ENCODE measurements at places on chromosomes 1 and 21. TPM values are rescaled to one million over a fixed set of nuclear protein-coding genes. Genes with fewer than 3 reads are reported as not detected.

DNA sequence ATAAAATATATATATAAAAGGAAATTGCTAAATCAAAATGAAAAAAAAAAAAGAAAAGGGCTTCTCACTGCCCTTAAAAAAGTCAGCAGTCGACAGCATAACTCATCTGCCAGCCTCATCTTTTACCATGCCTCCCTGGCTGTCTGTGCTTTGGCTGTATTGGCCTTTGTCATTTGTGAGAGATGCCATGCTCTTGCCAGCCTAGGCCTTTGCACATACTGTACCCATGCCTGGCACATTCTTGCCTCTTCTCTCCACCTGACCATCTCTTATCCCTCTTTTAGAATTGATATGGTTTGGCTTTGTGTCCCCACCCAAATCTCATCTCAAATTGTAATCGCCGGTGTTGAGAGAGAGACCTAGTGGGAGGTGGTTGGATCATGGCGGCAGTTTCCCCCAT lies 37.1 kb downstream of the DIRAS3 start:
- no peak for DNase-seq

AMY1A gene
- polyA plus RNA-seq = not detected

DNA sequence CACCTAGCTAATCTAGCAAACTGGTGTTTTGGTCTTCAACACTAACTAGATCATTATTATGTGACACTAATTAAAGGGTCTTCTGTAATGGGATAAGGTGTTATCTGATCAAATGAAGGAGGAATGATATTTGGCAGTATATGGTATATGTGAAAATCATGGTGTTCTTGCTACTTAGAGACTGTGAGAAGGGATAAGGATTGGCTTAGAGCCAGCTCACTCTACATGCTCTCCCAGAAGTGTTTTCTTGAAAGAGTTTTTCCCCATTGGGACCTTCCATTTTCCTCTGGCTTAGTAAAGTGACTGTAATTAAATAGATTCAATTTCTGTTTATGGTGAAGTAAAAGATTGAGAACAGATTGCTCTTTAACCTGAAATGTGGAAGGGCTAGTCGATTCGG lies 71.2 kb upstream of the RGL1 start:
- DNase-seq = peak; percentile 59

- no peak for DNase-seq
Observed at GRCh38 chr1:224694969-224695368, 78.9 kb downstream of the CNIH3 start.

DNA sequence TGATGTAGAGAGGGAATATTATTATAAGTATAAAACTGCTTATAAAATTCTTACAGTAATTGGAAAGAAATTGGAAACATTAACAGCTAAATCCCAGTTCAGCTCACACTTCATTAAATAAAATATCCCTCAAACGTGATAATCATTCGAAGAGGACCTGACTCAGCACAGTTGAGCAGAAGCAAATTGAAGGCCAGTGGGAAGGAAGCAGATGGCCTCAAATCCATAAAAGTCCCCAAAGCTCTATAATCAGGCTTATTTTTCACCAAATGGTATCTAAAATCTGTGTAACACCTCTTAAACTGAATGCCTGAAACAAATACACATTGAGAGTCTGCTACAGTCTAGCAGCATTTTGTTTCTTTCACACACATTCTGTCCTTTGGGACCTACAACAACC lies 106.8 kb downstream of the TENT5C start:
- peak; percentile 22 for DNase-seq

ARHGEF11 gene
- polyA plus RNA-seq = 22.0 TPM

MASP2 gene
- 2.7 TPM for polyA plus RNA-seq

DNA sequence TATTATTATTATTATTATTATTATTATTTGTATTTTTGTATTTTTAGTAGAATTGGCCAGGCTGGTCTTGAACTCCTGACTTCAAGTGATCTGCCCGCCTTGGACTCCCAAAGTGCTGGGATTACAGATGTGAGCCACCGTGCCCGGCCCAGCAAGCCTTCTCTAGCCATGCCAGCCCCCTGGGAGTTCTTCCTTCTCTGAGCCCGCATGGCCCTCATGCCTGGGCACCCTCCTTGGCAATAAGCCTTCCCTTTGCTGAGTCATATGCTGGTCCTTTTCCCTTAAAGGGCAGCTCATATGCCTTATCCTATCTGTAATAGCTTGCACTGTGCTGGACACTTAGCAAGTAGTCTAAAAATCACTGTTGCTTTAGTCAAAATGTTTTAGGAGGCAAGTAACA lies 8.5 kb upstream of the NBL1 start:
- DNase-seq = no peak

LCE1D gene
- not detected for polyA plus RNA-seq

S100A7 gene
- polyA plus RNA-seq = not detected

DNA sequence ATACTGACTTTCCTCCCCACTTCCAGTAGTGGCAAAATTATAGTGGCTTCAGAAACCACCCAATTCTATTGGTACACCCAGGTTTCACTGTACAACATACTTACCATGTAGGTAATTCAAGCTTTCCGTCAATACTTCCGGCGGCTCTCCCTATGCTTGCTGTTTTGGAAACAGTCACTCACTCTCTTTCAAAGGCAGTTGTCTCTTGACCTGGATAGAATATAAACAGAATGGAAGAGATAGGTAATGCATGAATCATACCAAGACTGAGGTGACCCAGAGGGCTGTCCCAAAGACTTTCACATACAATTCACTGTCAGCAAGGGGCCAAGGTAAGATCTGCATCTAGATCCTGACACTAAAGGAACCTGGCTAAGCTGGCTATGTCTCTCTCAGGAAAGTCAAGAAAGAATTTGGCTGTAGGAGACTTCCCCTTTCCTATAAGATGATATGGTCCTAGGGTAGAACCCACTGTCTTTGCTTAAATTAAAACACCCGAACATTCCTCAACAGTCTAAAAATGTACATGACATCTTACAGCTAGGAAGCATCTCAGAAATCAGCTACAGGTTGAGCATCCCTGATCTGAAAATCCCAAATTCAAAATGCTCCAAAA lies 59.6 kb downstream of the LUZP1 start:
- no peak for DNase-seq

DNA sequence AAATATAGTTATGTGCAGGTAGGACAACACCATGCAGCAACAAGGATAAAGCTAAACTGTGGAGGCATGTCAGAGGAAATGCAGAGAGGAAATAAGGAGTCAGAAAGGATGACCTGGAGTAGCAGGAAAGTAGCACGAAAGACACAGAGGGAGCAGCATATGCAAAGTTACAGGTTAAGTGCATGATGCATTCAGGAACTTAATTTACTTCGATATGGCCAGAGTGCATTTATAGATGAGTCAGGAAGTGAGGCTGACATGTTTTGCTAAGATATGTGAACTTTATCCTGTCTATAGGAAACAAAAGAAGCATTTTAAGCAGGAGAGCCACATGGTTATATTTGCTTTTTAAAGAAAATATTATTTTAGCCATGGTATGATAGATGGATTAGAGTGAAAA lies 15.4 kb upstream of the MUTYH start:
- no peak for DNase-seq

COA6 gene
- 28.4 TPM for polyA plus RNA-seq

- no peak for DNase-seq
Observed at GRCh38 chr1:22607154-22607553, 29.3 kb upstream of the C1QA start.

ESRRG gene
- 19.4 TPM for polyA plus RNA-seq

- DNase-seq = peak; percentile 16
Observed at GRCh38 chr1:36034692-36035091, 49.2 kb upstream of the TEKT2 start.

OR6N1 gene
- polyA plus RNA-seq = not detected

DNA sequence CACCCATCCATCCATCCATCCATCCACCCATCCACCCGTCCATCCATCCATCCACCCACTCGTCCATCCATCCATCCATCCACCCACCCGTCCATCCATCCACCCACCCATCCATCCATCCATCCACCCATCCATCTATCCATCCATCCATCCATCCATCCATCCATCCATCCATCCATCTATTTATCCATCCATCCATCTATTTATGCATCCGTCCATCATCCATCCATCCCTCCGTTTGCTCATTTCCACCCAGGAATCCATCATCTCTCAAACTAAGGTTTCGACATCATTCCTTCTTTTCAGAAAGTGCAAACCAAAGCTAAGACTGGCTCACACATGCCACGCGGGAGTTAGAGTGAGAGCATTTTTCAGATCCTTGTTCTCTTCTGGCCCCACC lies 52.8 kb upstream of the POFUT2 start:
- DNase-seq = no peak

DNA sequence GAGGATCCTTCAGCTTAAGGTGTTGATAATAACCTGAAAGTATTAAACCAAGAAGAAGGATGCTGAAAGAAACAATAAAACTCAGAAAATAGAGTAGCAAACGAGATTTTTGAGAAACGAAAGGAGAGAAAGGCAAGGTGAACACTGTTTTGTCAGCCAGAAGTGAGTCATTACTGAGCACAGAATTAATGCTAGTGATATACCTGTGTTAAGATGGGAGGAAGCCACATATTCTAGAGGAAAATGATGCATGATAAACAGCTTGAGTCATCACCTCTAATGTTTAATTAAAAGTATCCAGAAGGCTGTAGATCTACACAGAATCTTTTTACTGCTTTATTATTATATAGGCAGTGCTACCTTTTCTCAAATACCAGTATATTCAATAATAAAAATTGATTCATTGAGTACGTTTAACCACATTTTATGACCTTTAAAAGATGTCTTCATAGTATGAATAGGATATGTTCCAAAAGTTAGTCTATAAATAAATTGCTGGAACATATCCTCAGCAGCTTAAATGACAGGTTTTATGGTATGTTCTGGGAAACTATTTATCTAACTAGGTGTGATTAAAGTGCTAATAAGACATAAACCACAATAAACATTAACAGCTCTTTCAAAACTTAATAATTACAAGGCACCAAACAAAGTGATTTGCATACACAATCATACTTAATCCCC lies 10.3 kb downstream of the SH3GLB1 start:
- no peak for DNase-seq

GRCh38 chr1:19484338-19484797 lies 971 bp downstream of the CAPZB start:
- no peak for DNase-seq

DNA sequence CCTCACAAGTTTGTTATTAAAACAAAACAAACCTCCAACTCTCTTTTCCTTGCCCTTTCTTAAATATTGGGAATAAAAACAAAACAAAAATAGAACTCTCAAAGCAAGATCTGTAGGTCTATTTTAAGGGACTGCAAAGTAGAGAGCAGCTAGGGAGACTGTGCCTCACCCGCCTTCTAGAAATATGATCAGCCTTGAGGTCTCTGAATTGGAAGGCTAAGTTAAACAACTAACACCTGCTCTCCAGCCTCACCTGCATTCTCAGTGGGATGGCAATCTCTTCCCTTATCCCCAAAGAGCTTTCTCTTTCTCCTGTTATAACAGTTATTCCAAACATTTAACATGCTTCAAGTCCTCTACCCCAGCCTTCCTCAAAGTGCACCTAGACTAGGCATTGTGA lies 75.5 kb upstream of the TNR start:
- peak; percentile 37 for DNase-seq

Measured in muscle of leg (tissue), 16 donors.